ENCODE measurements at places on chromosomes 1 and 21.

DNA sequence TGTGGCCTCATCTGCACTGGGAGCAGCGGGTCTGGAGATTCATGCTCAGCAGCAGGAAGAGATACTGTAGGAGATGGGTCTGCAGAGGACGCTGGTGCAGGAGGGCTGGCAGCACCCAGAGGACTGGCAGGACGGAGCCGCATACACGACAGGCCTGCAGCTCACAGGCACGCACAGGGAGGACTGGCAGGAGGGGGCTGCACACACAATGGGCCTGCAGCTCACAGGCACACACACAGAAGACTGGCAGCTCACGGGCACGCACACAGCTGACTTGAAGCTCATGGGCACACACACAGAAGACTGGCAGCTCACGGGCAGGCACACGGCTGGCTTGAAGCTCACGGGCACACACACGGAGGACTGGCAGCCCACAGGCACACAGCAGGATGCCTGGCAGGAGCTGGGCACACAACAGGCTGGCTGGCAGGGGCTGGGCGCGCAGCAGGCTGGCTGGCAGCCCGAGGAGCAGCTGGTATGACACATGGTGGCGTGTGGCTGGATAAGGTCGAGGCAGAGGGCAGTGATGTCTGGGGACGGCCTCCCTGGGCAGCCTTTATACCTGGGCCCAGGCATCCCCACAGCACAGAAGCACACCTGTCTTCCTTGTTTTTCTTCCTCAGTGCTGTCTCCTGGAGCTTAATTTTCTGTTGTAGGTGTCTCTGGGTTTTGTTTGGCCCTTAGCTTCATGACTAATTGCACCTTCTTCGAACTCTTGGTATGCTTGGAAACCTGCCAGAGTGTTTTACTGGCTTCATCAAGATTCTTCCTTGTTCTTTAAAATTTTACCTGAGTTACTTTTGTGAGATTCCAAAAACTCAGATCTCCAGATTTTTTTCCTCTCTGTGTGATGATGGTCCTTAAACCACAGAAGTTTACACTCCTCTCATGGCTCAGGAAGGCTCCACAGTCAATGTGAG, at the start of gene KRTAP12-2:
Gene KRTAP12-2 (minus strand): TSS at position 527 of the 920 bp plus-strand sequence. CDS start 41 bp downstream, at position 486.
- no peak for DNase-seq

- DNase-seq: no peak
Measured at GRCh38 chr1:59204001-59204400, 92.9 kb upstream of the FGGY start.

DNA sequence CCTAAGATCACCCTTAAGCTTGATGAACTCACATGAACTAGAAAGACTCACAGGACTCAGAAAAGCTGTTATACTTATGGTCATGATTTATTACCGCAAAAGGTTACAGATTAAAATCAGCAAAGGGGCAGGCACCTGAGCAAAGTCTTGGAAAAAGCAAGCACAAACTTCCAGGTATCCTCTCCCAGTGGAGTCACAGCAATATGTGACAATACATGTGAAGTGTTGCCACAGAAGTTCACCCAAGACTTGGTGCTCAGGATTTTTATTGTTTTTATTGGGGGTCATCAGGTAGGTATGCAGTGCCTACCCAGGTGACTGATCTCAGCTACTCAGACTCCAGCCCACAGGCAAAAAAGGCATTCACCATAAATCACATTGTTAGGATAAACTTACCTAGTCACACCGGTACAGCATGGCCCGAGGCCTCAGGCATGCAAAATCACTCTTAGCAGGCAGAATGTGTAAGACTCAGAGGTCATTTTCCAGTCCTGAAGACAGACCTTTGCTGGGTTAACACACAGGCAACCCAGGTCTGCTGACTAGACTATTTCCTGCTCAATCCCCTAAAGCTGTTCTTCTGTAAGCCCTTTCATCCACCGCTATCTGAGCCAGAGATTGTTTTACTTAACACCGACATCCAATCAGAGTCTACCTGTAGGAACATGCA, 55.6 kb downstream of the SSX2IP start:
- no peak for DNase-seq

DNA sequence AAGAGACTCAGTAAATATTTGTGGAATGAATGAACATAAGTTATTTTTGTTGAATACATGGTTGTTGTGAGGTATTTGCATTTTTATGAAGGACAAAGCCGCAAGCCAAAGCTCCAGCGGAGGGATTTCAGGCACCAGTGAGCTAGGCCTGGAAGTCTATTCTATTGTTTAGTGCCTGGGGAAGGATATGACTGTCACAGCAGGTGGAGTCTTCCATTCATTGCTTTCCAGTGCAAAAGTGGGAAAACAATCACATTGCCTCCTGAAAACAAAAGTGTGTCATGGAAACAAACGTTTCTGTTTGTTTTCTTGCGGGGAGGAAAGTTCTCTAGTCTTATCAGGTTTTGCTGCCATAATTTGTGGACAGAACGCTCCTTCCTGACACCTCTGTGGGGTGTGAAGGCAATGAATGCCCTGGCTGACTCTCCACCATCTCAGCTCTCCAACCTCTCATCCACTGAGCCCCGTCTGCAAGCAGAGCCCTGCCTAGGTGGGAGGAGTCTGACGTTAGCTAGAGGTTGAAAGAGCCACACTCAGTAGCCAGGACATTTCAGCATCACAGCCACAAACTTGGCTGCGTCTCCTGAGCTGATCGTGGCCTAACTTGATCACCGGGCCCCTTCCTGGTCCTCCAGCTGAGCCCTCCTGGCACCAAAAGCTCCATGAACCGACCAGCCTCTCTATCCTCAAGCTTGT, 739.1 kb downstream of the MATN1 start:
- DNase-seq: no peak

DNA sequence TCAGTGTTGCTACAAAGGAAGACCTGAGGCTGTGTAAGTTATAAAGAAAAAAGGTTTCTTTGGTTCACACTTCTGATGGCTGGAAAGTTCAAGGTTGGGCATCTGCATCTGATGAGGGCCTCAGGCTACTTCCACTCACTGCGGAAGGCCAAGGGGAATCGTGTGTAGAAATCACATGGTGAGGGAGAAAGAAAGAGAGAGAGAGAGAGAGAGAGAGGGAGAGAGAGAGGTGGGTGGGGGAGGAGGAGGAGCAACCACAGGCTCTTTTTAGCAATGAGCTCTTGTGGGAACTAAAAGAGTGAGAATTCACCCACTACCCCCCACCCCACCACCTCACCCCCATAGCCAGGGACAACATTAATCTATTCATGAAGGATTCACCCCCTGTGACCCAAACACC, 59.9 kb downstream of the CLSTN1 start:
- no peak for DNase-seq

DNA sequence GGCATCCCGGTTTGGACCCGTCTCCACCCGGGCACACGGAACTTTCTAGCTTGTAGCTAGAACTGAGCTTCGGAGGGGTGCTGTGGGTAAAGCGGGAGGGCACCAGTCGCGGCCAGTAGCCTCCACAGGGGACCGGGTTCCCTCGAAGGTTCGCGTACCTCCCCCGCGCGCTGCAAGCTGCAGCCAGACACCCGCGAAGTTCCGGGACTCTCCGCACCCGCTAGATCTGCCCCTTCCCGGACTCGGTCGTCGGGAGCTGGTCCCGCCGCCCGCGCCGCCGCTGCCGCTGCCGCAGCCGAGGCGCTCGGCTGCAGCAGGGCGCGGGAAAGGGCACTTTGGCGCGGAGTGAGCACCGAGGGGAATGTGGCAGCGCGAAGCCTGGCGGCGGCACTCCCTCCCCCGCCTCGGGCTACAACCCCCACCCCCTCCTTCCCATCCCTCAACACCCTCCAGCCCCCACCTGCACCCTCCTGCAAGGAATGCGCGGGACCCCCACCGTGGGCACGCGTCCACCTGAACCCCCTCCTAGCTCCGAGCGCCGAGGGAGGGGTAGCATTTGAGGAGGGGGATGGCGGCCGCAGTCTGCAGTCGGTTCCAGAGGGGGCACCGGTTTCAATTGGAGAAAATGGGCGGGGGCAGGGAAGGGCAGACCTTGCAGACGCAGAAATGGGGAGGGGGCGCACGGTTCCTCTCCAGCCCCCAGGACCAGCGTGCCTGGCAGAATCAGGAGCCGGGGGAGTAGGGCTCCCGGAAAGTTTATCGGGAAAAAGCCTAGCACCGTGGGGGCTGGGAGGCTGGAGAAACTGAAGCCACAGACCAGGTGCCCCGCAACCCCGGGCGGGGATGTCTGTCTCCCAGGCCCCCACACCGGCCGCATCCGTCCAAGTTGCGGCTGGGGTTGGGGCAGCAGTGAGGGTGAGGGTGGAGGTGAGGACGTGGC, 968 bp downstream of the CSMD2 start:
- DNase-seq: no peak

DNA sequence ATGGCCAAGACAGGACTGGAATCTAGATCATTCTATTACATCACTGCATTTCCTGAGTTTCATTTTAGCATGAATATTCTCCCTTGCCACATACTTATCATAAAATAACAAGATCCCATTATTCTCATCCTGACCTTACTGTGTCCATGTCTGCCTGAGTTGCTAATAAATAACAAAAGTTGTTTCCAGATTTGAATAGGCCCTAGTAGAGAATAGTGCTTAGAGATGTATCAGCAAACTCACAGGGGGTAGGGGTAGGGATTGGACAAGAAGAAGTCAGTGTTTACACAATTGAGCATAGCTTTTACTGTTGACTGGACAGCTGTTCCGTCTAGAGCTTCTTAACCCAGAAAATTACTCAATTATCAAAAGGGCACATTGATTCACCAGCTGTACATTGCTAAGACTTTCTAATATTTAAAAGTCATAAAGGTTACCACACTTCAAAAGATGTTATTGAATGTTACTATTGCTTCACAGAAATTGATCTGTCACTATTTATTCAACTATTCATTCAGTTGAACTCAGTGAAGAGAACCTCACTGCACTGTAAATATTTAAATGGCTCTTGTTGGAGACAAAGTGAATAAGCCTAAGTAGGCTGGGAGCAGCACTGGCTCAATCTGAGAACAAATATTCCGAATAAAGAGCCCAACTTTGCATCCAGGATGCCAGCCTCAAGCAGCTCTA, 121.9 kb downstream of the NRIP1 start:
- DNase-seq: no peak

- no peak for DNase-seq
Measured at GRCh38 chr1:214255509-214255908, 25.4 kb upstream of the SMYD2 start.

- no peak for DNase-seq
Measured at GRCh38 chr1:42130061-42130660, 23.0 kb upstream of the GUCA2B start.

DNA sequence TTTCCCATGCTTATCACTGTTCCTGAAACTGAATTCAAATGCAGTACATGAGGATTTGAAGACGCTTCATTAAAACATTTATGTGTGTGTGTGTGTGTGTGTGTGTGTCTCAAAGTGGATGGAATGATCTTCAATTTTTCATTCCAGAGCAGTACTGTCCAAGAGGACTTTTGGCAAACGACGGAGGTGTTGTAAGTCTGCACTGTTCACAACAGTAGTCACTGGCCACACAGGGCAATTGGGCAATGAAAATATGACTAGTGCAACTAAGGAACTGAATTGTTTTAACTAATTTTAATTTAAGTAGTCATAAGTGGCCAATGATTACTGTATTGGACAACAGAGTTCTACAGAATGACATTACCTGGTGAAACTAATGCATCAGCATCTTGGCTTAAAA, 5.0 kb downstream of the TAF5L start:
- DNase-seq: no peak

DNA sequence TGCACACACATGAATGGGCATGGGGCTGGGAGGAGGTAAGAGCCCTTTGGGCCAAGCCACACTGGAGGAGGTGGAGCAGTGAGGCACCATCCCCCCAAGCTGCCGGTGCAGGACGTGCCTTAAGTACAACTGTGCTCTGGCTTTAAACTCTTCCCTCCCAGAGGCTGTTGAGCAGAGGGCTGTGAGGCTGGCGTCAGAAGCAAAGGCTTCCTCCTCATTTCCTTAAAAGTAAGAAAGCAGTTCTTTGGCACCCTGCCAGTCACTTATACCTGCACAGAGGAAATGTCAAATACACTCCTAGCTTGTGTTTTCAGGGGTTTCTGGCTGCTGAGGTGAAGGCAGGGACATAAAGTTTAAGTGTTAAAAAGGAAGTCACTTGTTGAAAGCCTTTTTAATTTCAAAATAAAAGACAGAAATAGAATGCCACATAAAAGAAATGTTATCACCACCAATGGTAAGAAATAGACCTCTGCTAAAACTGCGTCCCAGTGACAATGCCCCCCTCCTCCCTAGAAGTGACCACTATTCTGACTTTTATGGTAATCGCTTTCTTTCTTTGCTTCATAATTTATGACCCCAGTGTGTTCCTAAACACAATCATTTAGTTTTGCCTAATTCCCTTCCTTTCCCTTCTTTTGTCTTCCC, 33.0 kb downstream of the LAMC2 start:
- DNase-seq: no peak

DNA sequence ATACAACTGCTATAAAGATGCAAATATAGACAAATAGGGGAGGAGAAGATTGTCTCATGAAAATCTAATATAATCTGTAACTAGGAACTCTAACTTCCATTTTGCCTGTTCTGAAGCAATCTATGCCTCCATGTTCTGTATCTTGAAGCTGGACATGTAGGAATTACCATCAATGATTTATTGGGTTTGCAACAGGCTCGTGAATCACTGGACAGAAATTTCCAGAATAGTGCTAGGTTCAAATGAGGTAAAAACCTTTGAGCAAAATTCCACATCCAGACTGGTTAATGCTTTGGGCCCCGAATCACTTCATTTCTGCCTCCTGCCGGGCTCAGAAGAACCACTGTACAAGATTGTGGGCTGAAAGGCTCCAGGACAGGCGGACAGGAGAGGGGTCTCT, 110.7 kb upstream of the CTTNBP2NL start:
- DNase-seq: no peak

DNA sequence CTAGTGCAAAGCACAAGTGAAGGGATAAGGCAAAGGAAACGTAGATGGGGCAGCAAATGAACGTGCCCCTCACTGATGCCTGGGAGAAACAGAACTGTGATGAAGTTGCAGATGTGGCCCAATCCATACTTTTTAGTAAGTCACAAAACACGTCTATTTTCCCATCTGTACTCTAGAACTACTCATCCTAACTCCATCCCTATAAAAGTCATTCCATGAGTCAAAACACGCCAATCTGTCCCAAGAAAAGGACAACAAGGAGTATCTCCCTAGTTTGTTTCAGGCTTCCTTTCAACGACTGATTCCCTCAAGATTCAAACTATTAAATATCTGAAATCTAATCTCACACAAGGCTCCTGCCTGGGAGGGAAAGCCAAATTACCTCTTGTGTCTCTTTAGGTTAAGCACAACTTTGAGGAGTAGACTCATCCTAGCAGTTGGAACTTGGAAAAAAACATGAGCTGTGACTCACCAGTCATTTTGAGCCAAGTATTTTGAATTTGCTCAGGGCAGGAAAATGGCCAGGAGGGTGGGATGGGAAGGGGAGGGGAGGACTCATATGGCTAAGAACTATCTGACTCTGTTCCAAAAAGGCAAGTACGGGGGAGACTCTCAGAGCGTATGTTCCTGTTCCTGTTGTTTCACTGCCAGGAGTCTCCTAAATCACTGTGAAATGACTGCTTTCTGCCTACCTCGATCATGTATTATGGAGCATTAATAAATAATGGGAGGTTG, 214.5 kb upstream of the CAMK1G start:
- no peak for DNase-seq
